Hepatocyte (in vitro differentiated cells): ENCODE measurements at places on chromosomes 13 and 19. TPM values are rescaled to one million over a fixed set of nuclear protein-coding genes. Genes with fewer than 3 reads are reported as not detected.
A peak's percentile ranks its signal among the peaks of the same experiment; 100 is the strongest.

Gene SHC2
- 111 and 127 TPM in 2 replicates for polyA plus RNA-seq

DNA sequence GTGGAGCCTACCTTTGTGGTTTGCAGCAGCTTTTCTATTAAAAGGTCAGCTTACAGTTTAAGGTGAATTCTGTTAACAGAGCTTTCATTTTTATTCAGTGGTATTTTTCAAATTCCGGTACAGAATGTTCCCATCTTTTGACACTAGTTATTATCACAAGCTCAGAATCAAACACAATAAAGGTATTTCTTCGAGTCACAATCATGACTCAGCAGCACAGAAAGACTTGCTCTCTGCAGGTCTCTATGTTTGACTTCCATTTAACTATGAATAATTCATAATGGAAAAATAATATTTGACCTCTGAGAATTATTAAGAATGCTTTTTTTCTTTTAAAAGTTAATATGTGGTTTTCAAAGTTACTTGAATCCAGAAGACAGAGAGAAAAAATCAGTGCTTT lies 28.2 kb downstream of the DACH1 start:
- DNase-seq: no peak

Gene CACNG7
- polyA plus RNA-seq: 0.12 and 0.31 TPM in 2 replicates

DNA sequence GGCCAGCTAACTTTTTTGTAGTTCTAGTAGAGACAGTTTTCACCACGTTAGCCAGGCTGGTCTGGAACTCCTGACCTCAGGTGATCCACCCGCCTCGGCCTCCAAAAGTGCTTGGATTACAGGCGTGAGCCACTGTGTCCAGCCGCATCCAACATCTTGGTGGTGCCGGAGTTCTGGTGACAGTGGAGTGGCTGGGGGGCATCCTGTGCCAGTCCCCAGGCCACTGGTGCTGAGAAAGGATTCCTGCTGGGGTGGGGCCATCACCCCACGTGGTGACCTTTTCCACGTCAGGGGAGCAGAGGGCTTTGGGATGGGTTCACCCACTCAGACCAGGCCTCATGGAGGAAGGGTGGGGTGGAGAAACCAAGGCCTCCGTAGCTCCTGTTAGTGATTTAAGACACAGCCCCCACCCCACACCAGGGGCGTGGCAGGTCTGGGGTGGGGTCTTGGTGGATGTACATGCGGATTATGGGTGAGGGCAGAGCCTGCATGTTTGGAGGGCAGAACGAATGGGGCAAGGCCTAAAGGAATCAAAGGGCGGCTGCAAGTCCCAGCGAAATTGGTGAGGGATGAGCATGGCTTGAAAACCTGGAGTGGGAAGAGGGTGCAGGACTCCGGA lies 12.9 kb upstream of the TUBB4A start:
- DNase-seq: no peak

DNA sequence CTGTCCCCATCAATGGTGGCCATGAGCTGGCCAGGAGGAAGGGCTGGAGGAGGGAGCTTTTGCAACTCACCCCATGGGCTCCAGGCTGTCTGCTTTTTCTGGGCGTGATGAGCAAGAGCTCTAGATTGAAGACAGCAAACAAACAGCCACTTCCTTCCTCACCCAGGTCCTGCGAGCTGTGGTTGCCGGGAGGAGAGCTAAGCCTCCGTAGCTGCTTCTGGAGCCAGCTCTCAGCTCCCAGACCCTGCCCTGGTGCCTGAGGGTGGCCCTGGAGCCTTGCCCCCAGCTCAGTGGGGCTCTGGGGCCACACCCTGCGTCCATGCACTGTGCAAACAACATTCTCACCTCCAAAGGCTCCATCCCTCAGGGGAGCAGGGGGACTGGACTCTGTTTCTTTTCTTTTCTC lies 6.2 kb downstream of the MYO1F start:
- DNase-seq: no peak

- no peak for DNase-seq
Observed at GRCh38 chr19:50501568-50502475, 9.2 kb downstream of the JOSD2 start.

Gene FSD1
- 2.4 and 2.8 TPM in 2 replicates for polyA plus RNA-seq

GRCh38 chr13:97212601-97213040 lies 9.5 kb upstream of the MBNL2 start:
- peak; percentile 36 for DNase-seq

Gene SIGLEC12
- polyA plus RNA-seq: 0.11 and 0.29 TPM in 2 replicates

GRCh38 chr13:94205896-94206295 lies 273.6 kb downstream of the DCT start:
- DNase-seq: no peak

DNA sequence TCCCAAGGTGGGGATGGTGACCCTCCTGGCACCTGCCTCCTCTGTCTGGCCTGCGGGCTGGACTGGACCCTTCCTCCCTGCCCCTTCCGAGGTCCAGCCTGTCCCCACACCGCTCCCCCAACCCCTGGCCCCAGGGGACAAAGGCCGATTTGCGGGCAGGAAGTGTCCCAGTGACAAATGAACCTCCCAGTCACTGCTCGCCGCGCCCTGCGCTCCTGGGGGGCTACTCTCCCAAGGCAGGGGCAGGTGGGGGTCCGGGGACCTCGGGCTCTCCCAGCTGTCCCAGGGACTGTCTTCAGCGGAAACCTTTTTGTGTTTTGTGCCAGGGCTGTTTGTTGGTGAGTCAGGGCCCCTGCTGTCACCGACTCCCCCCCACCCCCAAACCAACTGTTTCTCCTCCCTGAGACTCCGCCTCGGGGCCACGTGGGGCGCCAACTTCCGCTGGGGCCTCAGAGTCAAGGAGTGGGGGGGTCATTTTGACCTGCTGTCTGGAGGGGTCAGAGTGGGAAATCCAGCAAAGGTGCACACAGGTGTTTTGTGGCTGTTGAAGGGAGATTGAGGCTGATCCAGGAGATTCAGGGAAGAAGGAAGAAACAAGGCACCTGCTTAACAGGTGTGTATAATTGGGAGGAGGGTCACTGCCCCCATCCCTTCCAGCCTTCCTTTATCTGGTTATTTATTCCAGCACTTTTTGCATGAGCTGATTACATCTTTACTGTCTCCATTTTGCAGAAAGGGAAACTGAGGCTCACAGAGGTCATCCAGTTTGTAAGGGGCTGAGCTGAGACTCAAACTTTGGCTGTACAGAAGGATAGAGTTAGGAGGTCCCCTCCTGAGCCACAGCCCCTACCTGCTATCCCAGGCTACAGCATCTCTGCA lies 831 bp downstream of the PGPEP1 start:
- DNase-seq: peak; percentile 68

Gene NEK3
- polyA plus RNA-seq: 11.0 and 15.3 TPM in 2 replicates

GRCh38 chr19:52923778-52924593 lies 758 bp upstream of the ZNF888 start:
- peak; percentile 67 for DNase-seq

Gene TRIP10
- polyA plus RNA-seq: 79.5 and 85.7 TPM in 2 replicates

Gene IRS2
- 26.4 and 27.9 TPM in 2 replicates for polyA plus RNA-seq

DNA sequence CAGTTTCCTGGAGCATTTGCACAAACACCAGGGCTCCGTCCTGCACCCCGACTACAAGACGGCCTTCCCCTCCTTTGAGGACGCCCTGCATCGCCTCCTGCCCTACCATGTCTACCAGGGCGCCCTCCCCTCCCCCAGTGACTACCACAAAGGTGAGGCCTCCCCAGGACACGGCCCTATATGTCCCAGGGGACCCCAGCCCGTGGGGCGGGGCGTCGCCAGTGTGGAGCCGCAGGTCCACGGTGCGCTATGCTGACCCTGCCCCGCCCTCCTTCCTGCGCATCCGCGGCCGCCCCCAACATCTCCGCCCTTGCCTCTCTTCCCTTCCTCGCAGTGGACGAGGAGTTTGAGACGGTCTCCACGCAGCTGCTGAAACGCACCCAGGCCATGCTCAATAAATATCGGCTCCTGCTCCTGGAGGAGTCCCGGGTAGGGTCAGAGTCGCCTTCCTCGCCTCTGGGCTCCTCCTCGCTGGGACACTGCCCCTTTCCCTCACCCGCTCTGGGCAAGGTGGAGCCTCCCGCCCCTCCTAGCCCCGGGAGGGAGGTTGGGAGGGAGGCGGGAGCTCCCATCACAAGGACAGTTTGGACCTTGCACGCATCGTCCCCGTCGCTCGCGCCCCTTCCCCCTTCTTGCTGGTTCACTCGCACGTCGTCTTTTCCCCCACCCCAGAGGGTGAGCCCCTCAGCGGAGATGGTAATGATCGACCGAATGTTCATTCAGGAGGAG lies 14.4 kb upstream of the EHD2 start:
- no peak for DNase-seq

Gene PTGER1
- polyA plus RNA-seq: 3.5 and 7.6 TPM in 2 replicates

GRCh38 chr19:12015015-12015752 lies 20.3 kb downstream of the ZNF433 start:
- no peak for DNase-seq

Gene DIRAS1
- 2.0 and 2.4 TPM in 2 replicates for polyA plus RNA-seq

DNA sequence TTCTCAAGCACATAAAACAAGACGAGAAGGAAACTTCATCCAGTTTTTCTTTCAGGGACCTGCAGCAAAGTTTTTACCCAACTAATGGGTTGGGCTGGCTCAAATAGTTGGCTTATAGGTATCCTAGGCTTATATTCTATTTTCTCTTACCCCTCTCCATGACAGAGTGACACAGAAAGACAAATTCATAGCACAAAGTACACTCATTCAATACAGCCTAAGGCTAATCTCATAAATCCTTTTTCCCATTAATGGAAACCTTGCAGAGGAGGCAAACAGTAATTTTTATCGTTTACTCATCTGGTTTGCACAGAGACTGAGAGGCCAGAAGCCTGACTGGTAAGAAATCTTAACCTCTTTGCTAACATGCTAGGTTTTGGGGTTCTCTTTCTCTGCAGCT lies 1589.9 kb downstream of the SLITRK1 start:
- DNase-seq: no peak

DNA sequence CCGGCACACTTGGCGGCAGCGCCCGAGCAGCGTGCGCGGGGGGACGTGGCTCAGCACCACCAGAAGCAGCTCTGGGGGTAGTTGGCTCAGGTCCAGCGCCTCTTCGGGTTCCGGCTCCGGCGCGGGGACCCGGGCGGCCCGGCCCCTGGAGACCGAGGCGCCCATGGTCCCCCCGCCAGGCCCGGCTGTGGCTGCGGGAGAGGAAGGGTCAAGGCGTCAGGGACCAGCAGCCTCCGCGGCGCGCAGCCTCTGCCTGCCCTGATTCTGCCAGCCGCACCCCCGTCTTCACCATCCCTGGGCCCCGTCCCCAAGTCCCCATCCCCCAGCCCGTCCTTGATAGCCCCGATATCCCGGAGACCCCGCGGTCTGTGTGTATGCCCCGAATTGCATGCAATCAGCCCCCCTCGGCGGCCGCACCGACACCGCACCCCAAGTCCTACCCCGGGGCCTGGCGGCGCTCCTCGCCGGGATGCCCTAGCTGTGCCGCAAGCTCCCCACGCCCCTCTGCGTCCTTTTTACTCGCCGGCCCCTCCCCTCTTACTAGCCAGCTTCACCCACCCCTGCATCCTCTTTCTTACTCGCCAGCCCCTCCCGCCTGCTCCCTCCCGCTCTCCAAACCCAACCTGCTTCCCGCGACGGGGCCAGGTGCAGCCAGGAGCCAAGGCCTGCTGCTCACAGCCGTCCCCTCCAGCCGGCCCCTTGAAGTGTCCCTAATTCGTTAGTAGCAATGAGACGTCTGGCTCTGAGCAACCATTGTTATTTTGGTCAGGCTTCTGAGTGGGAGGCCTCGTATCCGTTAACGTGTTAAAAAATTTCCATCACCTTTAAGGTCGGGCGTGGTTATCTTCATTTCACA lies at the start of gene FBXO27:
FBXO27 (minus strand) TSS at position 487 of the 856 bp plus-strand sequence; CDS start at position 165, 322 bp downstream.
- DNase-seq: peak; percentile 35

- no peak for DNase-seq
Observed at GRCh38 chr13:81726037-81726726, 1385.3 kb upstream of the SPRY2 start.

Gene JOSD2
- polyA plus RNA-seq: 81.8 and 82.9 TPM in 2 replicates

- no peak for DNase-seq
Observed at GRCh38 chr13:42486711-42487198, 87.2 kb upstream of the TNFSF11 start.

DNA sequence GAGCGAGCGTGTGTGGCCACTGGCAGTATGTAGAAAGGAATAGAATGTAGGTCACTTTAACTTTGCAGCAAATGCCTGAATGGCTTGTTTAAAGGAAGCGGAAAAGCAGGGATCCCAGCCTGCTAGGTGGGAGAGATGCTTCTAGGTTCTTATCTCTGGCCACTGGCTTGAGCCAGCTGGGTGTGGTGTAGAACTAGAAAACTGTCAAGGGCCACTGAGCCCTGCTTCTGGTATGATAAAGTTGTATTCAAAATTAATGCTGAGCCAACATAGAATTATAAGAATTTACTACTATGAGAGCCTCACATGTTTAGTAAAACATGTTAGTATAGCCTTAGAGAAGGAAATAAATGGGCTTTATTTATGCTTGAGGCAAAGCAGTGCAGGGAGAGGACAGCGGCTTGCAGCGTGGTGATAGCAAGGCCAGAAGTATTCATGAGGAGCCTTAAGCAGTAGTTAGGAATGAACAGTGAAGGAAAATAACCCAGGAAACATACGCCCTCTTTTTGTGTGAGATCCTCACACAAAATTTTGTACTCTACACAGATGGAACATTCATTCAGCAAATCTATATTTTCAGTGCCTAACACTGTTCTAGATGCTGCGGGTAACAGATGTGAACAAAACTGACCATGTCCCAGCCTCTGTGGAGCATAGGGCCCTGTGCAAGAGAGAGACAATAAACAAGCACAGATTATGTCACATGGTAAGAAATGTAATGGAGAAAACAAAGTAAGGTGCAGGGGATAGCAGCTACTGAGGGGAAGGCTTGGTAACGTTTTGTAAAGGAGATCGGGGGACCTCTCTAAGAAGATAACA lies 863.2 kb downstream of the DIAPH3 start:
- DNase-seq: no peak

DNA sequence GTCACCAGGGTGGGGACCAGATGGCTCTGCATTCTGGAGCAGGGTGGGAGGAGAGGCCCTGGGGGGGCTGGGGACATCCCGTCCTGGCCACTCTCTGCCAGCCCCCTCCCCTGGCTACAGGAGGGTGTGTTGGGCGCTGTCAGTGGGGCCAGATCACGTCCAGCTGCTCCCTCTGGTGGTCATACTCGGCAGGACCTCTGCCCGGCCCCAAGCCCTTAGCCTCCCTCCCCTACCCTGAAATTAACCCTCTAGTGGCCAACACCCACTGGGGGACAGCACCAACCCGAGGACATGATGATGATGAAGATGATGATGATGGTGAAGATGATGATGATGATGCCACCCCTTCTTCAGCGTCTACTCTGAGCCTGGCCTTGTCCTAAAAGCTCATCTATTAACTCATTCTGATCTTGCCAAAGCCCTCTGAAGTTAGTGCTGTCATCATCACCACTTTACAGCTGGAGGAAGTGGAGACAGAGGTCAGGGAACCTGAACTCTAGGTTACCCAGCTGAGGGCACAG lies 590 bp upstream of the LGI4 start:
- peak; percentile 88 for DNase-seq

Gene LRRC63
- 0.21 TPM in 1 of 2 replicates, not detected in the other for polyA plus RNA-seq

- no peak for DNase-seq
Observed at GRCh38 chr13:84430446-84430845, 548.2 kb upstream of the SLITRK1 start.
